ENCODE measurements at places on chromosomes 7 and 10. TPM values are rescaled to one million over a fixed set of nuclear protein-coding genes. Genes with fewer than 3 reads are reported as not detected.

Gene LBX1
- total RNA-seq: not detected

Gene VGF
- total RNA-seq: 28.3 TPM

Gene KLHDC10
- total RNA-seq: 13.5 TPM

Gene PNLIP
- total RNA-seq: not detected

Gene PTPRN2
- 1.0 TPM for total RNA-seq

Gene FRMD4A
- total RNA-seq: 2.6 TPM

Gene TFR2
- total RNA-seq: 2.2 TPM

Gene LIPJ
- not detected for total RNA-seq

Gene RNF32
- total RNA-seq: 1.3 TPM

Gene SNCG
- total RNA-seq: 12.3 TPM

Gene TUBB8
- 0.22 TPM for total RNA-seq

Gene SPDYE2B
- not detected for total RNA-seq

Gene TLX1
- total RNA-seq: not detected

Gene CTAGE8
- total RNA-seq: not detected

Gene DMBT1
- total RNA-seq: 0.17 TPM

Gene PVRIG
- total RNA-seq: not detected

Gene VWA2
- 0.05 TPM for total RNA-seq

Gene INPP5A
- 12.8 TPM for total RNA-seq

Gene TRIL
- total RNA-seq: not detected

Gene NPC1L1
- total RNA-seq: 0.06 TPM

Gene KCP
- total RNA-seq: 0.15 TPM

Gene CREM
- total RNA-seq: 33.6 TPM

Gene SLC18A2
- 0.02 TPM for total RNA-seq

Gene C10orf62
- not detected for total RNA-seq

Gene TMEM270
- 0.13 TPM for total RNA-seq

Gene IL15RA
- total RNA-seq: 2.9 TPM

Gene ARPC1B
- total RNA-seq: 311 TPM

Gene WEE2
- total RNA-seq: not detected

Gene IKZF1
- not detected for total RNA-seq

Gene NUTM2D
- total RNA-seq: 1.2 TPM

Gene CHST3
- 51.0 TPM for total RNA-seq

Gene DKK1
- 499 TPM for total RNA-seq

Gene LRRN3
- total RNA-seq: not detected

Gene PDSS1
- total RNA-seq: 13.5 TPM

Gene RET
- total RNA-seq: 0.36 TPM

Gene RPEL1
- total RNA-seq: not detected

Gene SMURF1
- 22.3 TPM for total RNA-seq
